ENCODE measurements at places on chromosomes 2 and 18.
A peak's percentile ranks its signal among the peaks of the same experiment; 100 is the strongest.

DNA sequence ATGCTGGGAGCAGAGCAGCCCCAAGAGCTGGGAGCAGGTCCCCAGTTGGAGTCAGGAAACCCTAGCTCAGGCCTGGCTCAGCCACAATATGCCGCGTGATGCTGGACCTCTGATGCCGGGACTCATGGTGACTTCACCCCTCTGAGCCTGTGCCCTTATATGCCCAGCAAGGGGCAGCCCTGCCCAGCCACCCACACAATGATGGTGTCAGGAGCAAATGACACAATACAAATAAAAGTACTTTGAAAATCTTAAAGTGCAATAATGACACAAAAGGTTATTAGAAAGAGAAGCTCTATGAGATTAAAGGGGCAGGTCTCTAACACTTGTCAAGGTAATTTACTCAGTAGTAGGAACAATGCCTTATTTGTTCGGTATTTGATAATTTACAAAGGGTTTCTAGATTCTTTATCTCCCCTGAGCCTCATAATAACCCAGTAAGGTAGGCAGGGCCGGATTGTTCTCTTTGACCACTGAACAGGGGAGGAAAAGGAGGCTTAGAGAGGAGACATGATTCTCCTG is 18.3 kb upstream of the KIF3C start:
- DNase-seq, result no peak

- no peak for DNase-seq
These were observed 1301.4 kb upstream of the PIK3C3 start for GRCh38 chr18:40653682-40654081.

DNA sequence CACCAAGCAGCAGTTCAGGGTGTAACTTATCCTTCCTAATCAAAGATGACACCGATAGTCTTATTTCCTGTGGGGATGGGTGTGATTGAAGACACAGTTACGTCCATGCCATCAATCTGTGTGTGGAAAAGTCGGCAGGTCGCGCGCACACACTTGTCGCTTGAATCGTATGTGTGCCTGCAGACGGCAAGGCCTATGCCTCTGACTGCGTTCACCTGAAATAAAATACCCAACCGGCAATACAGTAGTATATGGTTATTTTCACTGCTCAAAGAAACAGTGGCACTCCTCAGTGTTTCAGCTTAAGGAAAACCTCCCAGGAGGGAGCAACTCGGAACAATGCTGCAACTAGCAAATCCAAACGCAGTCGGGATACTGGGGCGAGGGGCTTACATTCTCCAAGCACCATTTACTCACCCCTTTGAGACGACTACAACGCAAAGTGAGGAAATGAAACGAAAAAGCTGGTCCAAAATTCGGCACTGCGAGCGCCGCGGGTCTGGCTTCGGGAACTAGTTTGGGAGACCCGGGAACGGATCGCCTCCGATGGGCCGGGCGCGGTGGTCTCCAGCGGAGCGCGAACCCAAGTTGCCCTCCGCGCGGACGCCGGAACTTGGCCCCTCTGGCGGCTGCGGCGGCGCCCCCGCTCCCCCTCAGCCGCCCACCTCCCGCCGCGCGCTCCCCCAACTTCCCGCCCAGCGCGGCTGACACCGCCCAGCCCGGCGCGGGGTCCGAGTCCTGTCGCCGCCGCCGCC is 675 bp downstream of the PRKD3 start:
- no peak for DNase-seq

GRCh38 chr2:195494451-195494850 is 162.6 kb upstream of the SLC39A10 start:
- no peak for DNase-seq

- no peak for DNase-seq
These were observed 234.4 kb downstream of the SOCS6 start for GRCh38 chr18:70523035-70523791.

DNA sequence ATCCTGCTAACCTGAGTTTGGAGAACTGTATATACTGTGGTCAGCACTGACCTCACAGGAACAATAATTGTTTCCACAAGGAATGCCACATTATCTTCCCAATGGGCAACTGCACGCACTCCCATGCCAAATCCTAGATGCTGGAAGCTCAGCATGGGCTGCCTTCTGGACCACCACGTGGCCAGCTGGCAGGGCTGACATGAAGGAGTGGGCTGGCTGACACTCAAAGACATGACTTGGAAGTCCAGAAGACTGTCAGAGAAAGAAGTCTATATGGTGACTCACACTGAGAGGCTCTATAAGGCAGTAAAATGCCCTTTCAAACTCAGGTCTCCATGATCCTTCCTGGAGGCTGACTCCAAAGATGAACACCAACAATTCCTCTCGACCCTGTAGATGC is 98.4 kb upstream of the RNF152 start:
- no peak for DNase-seq

- no peak for DNase-seq
These were observed 45.3 kb downstream of the ZC3H15 start for GRCh38 chr2:186531257-186531775.

GRCh38 chr2:51472783-51473182 is 440.9 kb upstream of the NRXN1 start:
- no peak for DNase-seq

DNA sequence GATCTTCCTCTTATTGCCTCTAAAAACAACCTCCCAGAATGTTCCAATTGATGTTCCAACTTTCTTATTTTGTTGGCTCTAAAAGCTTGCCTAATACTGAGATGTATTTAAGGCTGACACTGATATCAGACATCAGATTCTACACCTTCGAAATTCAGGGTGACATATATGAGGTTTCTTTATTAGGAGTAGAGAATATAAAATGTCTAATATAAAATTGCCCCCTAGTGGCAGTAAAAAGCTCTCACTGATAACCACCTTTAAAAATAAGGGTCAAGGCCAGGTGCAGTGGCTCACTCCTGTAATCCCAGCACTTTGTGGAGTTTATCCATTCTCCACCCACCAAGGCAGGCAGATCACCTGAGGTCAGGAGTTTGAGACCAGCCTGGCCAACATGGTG is 789.7 kb upstream of the SLC39A10 start:
- no peak for DNase-seq

GRCh38 chr2:203016716-203017115 is 2.0 kb downstream of the NBEAL1 start:
- no peak for DNase-seq

DNA sequence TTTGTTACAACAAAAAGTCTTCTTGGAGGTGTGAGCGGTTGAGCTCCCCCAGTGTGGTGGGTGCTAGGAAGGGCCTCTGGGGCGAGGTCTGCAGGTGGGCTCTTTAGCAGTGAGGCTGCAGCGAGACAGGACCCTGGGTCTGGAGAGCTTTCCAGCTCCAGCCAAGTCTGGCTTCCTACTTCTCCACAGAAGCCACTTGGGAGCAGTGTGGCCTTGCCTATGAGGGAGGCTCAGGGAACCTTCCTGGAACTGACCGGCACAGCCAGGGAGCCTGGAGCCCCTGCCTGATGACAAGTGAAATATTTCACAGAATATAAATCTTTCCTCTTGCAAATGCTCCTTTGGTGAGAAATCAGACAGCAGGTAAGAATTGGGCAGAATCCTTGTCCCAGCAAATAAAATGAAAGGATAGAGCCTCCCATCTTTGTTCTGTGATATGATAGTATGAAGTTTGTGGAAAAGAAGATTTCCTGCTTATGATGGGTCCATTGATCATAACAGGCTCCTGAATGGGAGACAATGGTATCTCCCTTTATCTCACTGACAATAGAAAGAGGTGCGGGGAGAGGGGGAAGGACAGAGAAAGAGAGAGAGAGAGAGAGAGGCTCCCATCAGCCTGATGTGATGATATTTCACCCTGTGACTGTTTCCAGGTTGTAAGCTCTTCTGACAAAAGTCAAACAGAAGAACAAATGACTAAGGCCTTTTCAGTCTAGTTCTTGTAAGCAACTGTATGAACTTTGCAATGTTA is 289.8 kb upstream of the SPRED2 start:
- no peak for DNase-seq

GRCh38 chr2:182391443-182391842 is 35.4 kb downstream of the PDE1A start:
- no peak for DNase-seq

DNA sequence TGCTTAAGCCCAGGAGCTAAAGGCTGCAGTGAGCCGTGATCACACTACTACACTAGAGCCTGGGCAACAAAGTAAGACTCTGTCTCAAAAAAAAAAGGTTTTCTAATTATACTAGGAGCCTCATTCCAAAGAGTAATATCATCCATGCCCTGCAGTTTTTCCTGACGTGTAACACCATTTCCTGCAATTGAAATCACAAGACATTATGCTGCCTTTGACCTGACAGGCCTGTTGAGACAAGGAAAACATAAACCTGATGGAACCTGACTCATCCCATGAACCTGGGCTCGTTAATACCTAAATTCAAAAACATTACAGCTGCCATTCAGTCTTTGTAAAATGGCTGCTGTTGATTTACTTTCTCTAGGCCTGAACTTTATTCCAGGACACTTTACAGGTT is 58.7 kb upstream of the PEX13 start:
- DNase-seq, result no peak

DNA sequence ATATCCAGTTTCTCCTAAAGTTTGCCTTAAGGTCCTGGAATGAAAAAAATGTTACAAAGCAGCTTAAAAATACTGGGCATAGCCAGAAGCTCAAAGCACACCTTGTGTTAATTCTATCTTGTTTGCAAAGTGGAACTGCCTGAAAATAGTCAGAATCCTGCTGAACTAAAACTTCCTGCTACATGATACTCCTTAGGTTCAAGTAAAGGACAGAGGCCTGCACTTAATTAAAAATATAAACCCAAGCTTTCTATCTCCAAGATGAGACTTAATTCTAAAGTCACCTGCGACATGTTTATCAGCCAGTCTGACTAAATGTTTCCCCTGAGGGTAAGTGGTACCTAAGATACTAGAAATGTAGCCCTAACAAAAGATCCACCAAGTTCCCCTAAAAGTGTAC is 103.4 kb downstream of the CHST9 start:
- DNase-seq, result no peak

DNA sequence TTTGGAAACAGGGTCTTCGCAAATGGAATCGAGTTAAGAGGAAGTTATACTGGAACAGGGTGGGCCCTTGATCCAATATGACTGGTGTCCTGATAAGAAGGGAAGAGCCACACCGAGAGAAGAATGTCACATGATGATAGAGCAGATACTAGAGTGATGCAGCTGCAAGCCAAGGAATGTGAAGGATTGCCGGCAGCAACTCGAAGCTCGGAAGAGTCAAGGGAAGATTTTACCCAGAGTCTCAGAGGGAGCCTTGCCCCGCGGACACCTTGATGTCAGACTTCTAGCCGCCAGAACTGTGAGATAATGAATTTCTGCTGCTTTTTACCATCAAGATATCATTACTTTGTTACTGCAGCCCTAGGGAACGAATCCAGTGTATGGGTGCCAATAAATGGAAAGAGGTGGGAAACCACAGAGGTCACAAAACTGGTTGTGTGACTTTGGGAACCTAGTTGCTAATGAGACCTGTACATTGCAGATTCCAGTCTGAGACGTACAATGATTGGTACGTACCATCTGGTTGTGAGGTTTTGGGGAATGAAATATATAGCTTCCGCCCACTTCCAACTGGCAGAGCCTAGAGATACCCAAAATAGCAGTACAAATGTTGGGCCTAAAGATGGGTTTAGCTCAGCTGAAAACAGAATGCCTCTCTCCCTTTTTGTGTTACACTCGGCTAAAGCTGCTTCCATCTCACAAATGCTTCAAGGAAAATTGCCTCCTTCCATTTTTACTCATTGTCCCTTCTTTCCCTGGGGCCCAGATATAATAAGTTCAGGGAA is 28.6 kb upstream of the VWA3B start:
- no peak for DNase-seq

DNA sequence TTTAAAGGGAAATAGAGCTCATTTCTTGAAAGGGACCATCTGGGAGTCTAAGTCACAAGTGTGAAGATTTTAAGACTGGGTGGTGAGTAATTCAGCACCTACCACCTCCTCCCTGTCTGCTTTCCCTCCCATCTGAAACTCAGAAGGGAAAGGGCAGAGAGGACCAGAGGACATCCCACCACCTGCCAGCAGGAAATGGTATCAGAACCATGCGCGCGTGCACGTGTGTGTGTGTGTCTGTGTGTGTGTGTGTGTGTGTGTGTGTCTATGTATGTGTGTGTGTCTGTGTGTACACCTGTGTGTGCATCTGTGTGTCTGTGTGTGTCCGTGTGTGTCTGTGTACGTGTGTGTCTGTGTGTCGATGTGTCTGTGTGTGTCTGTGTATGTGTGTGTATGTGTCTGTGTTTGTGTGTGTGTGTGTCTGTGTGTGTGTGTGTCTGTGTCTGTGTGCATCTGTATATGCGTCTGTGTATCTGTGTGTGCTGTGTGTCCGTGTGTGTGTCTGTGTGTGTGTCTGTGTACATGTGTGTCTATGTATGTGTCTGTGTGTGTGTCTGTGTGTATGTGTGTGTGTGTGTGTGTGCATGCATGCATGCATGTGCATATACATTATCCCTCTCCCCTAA is 76.8 kb downstream of the ZFP36L2 start:
- no peak for DNase-seq

- DNase-seq, result no peak
These were observed 104.6 kb downstream of the ITGB1BP1 start for GRCh38 chr2:9318461-9319337.

- no peak for DNase-seq
These were observed 42.1 kb upstream of the EVA1A start for GRCh38 chr2:75602724-75603342.

DNA sequence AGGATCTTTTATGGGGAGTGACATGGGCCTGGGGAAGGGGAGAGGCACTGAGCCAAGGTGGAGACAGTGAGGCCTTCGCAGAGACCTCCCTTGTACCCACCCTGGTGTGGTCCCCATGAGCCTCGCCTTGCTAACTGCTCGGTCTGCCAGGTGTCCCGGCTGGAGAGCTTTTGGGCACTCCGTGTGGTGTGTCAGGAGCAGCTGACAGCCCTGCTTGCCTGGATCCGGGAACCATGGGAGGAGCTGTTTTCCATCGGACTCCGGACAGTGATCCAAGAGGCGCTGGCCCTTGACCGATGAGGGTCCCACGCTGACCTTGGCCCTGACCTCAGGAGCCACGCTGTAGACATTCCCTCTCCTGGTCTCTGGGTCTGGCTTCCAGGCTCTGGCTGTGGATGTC is 11.5 kb upstream of the SLC4A3 start:
- DNase-seq, result no peak

- no peak for DNase-seq
These were observed 79.6 kb upstream of the CREB1 start for GRCh38 chr2:207450186-207450585.

GRCh38 chr2:105873721-105874120 is 129.0 kb downstream of the NCK2 start:
- DNase-seq, result peak; percentile 33

DNA sequence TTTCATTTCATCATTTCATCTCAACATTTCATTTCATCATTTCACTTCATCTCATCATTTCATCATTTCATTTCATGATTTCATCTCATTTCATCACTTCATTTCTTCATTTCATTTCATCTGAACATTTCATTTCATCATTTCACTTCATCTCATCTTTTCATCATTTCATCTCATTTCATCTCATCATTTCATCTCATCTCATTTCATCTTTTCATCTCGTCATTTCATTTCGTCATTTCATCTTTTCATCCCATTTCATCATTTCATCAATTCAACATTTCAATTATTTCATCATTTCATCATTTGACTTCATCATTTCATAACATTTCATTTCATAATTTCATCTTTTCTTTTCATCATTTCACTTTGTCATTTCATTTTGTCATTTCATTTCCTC is 128.4 kb downstream of the ANKRD30BL start:
- no peak for DNase-seq

Data from HS-27A (cell line).